Vagina (tissue), 2 donors: ENCODE measurements at places on chromosomes 2 and 18.

GRCh38 chr2:3486047-3487027 is 33.0 kb downstream of the ADI1 start:
- no peak for DNase-seq
- H3K36me3 ChIP-seq: no peaks in the 10 kb centered on the region
- H3K4me1 ChIP-seq: no peaks in the 10 kb centered on the region

GRCh38 chr2:218389333-218390150 is 7.5 kb downstream of the SLC11A1 start:
- no peaks in the 10 kb centered on the region for H3K27me3 ChIP-seq
- no peaks in the 10 kb centered on the region for H3K36me3 ChIP-seq
- no peak overlapping the region for H3K27ac ChIP-seq
- no peak overlapping the region for H3K4me3 ChIP-seq
- no peak for DNase-seq
- peaks cover 14% of the 10 kb centered on the region for H3K4me1 ChIP-seq

DNA sequence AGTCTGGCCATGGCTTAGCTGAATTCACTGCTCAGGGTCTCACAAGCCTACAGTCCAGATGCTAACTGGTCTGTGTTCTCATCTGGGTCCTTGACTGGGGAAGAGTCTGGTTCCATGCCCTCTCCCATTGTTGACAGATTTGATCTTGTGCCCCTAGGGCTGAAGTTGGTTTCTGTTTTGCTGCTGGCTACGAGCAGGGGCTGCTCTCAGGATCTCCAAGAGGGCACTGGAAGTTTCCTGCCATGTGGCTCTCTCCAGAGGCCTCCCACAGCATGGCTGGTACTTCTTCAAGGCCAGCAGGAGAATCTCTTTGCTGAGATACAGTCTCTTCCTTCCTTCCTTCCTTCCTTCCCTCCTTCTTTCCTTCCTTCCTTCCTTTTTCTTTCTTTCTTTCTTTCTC is 78.1 kb downstream of the SPP2 start:
- H3K36me3 ChIP-seq: no peaks in the 10 kb centered on the region
- no peaks in the 10 kb centered on the region for H3K4me1 ChIP-seq
- H3K27ac ChIP-seq: no peak overlapping the region
- H3K27me3 ChIP-seq: no peaks in the 10 kb centered on the region

DNA sequence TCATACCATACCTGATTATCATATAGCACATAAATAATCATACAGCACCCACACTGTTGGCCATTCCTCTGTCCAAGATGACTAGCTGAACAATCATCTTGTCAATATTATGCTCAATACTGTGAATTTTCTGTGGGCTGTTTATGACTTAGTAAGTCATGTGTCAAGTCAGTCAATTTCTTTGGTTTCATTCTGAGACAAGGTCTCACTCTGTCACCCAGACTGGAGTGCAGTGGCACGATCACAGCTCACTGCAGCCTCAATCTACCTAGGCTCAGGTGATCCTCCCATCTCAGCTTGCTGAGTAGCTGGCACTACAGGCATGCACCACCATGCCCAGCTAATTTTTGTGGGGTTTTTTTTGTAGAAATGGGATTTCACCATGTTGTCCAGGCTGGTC is 5.7 kb downstream of the MCM6 start:
- H3K4me1 ChIP-seq: peaks cover 7% of the 10 kb centered on the region
- no peak for DNase-seq
- H3K27ac ChIP-seq: no peak overlapping the region
- H3K36me3 ChIP-seq: peaks cover 38% of the 10 kb centered on the region

GRCh38 chr2:15363142-15363541 is 198.0 kb downstream of the NBAS start:
- H3K4me3 ChIP-seq: no peak overlapping the region
- no peak for DNase-seq
- no peaks in the 10 kb centered on the region for H3K27me3 ChIP-seq
- no peaks in the 10 kb centered on the region for H3K4me1 ChIP-seq
- H3K27ac ChIP-seq: no peak overlapping the region

- no peak for DNase-seq
- H3K4me3 ChIP-seq: no peak overlapping the region
- H3K4me1 ChIP-seq: no peaks in the 10 kb centered on the region
- H3K36me3 ChIP-seq: no peaks in the 10 kb centered on the region
- no peaks in the 10 kb centered on the region for H3K27me3 ChIP-seq
These were observed 271.6 kb upstream of the RND3 start for GRCh38 chr2:150759106-150759505.

DNA sequence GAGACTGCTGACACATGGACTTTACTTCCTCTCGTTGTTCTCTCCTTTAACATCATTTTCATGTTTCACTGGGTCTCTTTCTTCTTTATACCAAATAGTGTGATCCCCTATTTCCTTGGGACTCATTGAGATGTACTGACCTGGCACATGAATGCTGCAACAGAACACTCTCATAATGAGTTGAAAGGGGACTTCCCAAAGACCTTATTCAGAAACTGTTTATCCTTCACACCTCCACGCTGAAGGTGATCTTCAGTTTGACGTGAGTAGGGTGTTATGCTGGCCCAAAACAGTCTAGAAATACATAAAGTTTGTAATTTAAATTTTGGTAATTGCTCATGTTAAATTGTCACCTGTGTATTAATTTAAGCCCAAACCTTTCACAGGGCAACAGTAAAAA is 1096.8 kb upstream of the GYPC start:
- H3K36me3 ChIP-seq: no peaks in the 10 kb centered on the region
- no peak overlapping the region for H3K27ac ChIP-seq
- no peaks in the 10 kb centered on the region for H3K4me1 ChIP-seq
- H3K4me3 ChIP-seq: no peak overlapping the region
- DNase-seq: no peak
- H3K27me3 ChIP-seq: no peaks in the 10 kb centered on the region

GRCh38 chr18:47917923-47918610 is 12.4 kb downstream of the SMAD2 start:
- no peak overlapping the region for H3K4me3 ChIP-seq
- H3K27me3 ChIP-seq: no peaks in the 10 kb centered on the region
- no peak overlapping the region for H3K27ac ChIP-seq
- no peak for DNase-seq

GRCh38 chr18:48904091-48904490 is 46.7 kb downstream of the SMAD7 start:
- peak; percentile 83 for DNase-seq
- peak overlapping the region; percentile 79 for H3K27ac ChIP-seq
- H3K4me3 ChIP-seq: no peak overlapping the region
- peaks cover 22% of the 10 kb centered on the region for H3K4me1 ChIP-seq
- H3K36me3 ChIP-seq: no peaks in the 10 kb centered on the region

- no peak overlapping the region for H3K27ac ChIP-seq
- DNase-seq: no peak
- H3K4me3 ChIP-seq: no peak overlapping the region
- no peaks in the 10 kb centered on the region for H3K27me3 ChIP-seq
These were observed 5.7 kb upstream of the GPR35 start for GRCh38 chr2:240619506-240620148.

DNA sequence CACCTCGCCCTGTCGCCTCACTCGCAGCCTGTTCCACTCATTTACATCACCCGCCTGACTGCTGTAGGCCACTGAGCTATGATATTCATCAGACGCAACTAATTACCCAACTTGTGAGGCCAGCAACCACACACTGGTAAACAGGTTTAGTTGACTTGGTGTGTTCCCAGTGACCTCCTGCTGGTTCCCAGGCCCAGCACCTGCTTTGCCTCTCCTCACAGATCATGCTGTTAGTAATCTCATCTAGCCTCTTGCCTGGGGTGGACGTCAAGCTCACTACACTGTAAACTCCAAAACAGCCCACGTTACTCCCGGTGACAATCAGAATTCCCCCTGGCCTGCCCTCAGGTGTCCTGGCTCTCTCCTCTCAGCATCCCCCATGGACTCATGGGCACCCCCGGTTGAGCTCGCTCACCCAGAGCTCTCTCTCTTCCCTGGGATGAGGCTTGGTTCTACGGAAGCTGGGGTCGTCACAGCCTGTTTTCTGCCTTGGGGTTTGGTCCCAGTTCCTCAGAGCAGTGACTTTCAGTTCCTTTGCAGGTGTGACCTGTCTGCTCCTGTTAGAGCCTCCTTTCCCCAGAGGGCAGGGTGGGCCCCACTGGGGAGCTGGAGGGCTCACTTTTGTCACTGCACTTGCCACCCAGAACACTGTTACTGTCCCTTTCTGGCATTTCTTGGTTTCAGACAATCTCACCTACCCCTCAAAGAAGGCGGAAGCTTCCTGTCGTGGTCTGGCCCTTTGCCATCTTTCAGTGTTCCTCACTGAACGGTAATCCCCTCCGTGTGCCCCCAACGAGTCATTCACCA is 40.3 kb downstream of the INPP5D start:
- no peak overlapping the region for H3K4me3 ChIP-seq
- H3K4me1 ChIP-seq: no peaks in the 10 kb centered on the region
- H3K27ac ChIP-seq: no peak overlapping the region
- DNase-seq: no peak
- no peaks in the 10 kb centered on the region for H3K36me3 ChIP-seq
- no peaks in the 10 kb centered on the region for H3K27me3 ChIP-seq

GRCh38 chr2:105118960-105119359 is 81.1 kb downstream of the MRPS9 start:
- DNase-seq: peak; percentile 42
- no peak overlapping the region for H3K4me3 ChIP-seq
- no peaks in the 10 kb centered on the region for H3K4me1 ChIP-seq

DNA sequence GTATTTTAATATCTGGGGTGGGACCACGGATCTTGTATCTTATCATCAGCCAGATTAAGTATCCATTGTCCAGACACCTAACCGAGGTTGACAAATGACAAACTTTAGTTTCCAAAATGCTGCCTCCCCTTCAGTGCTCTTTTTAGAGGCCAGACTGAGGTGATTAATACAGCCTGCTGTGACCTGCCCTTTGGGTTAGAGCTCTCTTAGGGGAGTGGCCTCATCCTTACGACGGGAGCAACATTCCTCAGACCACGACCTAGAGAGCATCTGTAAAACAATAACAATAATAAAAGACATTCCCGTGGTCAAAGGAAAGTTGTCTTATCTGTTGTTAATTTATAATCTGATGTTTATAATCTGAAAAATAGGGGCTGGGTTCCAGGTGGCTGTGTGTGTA is 405.3 kb downstream of the LPIN1 start:
- H3K36me3 ChIP-seq: no peaks in the 10 kb centered on the region
- H3K4me1 ChIP-seq: peaks cover 13% of the 10 kb centered on the region
- DNase-seq: no peak
- no peak overlapping the region for H3K4me3 ChIP-seq
- H3K27ac ChIP-seq: no peak overlapping the region
- no peaks in the 10 kb centered on the region for H3K27me3 ChIP-seq

GRCh38 chr2:219369447-219369861 is 18.3 kb downstream of the DNPEP start:
- H3K27me3 ChIP-seq: no peaks in the 10 kb centered on the region
- H3K36me3 ChIP-seq: no peaks in the 10 kb centered on the region
- DNase-seq: no peak
- peaks cover 9% of the 10 kb centered on the region for H3K4me1 ChIP-seq

DNA sequence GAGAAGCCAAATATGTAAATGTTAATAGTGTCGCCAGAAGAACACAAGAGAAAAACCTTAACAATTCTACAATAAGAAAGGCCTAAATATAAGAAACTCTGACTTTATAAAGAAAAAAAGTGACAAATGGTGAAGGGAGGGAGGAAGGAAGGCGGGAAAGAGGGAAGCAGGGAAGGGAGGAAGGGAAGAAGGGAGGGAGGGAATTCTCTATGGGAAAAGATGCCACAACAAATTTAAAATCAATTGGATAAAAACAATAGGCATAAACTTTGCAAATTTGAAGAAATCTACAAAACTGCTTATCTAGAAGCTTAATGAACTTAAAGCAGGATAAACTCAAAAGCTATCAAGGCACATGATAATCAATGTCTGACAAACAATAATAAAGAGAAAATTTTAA is 16.9 kb downstream of the NBAS start:
- H3K27ac ChIP-seq: no peak overlapping the region
- H3K27me3 ChIP-seq: no peaks in the 10 kb centered on the region
- no peaks in the 10 kb centered on the region for H3K36me3 ChIP-seq
- no peak for DNase-seq

GRCh38 chr2:39871291-39871761 is 92.3 kb upstream of the THUMPD2 start:
- no peak overlapping the region for H3K4me3 ChIP-seq
- no peaks in the 10 kb centered on the region for H3K36me3 ChIP-seq
- H3K27ac ChIP-seq: no peak overlapping the region
- no peak for DNase-seq

DNA sequence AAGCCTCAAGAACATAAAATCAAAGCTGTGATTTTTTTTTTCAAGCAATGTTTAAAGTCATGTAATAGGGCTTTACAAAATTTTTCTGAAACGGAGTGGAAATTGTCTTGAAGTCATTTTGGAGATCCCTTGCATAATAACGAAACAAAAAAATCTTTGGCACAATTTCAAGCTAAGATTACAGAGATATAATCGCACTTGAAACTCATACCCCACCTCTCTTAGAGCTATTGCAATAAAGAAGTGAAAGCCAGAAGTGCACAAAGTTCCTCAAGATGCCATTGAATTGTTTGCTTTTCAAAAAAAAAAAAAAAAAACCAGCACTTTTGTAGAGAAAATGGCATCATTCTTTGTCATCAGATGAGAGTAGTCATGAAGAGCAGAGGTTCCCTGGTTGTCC is 152.3 kb downstream of the PAX3 start:
- H3K27ac ChIP-seq: no peak overlapping the region
- H3K4me1 ChIP-seq: no peaks in the 10 kb centered on the region
- no peaks in the 10 kb centered on the region for H3K36me3 ChIP-seq
- no peak for DNase-seq

GRCh38 chr2:88221365-88221942 is 51.3 kb downstream of the THNSL2 start:
- H3K36me3 ChIP-seq: no peaks in the 10 kb centered on the region
- H3K27me3 ChIP-seq: no peaks in the 10 kb centered on the region
- no peaks in the 10 kb centered on the region for H3K4me1 ChIP-seq
- no peak overlapping the region for H3K4me3 ChIP-seq
- H3K27ac ChIP-seq: no peak overlapping the region
- DNase-seq: no peak

DNA sequence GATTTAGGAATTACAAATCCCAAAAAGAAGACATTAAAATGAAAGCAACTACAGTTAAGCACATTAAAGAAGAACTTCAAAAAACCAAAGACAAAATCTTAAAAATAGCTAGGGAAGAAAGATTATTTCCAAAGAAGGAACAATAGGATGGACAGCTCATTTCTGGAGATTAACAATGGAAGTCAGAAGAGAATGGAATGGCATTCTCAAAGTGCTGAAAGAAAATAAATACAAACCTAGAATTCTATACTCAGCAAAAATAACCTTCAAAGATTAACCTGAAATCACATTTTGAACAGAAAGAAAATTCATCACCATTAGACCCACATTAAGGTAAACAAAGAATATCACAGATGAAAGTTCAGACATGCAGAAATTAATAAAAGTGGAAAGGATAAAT is 229.2 kb downstream of the HDAC4 start:
- H3K36me3 ChIP-seq: no peaks in the 10 kb centered on the region
- no peak overlapping the region for H3K27ac ChIP-seq
- no peaks in the 10 kb centered on the region for H3K4me1 ChIP-seq
- DNase-seq: no peak
- H3K27me3 ChIP-seq: no peaks in the 10 kb centered on the region

- H3K36me3 ChIP-seq: no peaks in the 10 kb centered on the region
- no peak overlapping the region for H3K27ac ChIP-seq
- H3K4me3 ChIP-seq: no peak overlapping the region
These were observed 242.7 kb upstream of the MYT1L start for GRCh38 chr2:2573658-2574293.

GRCh38 chr2:231541645-231542044 is 11.4 kb upstream of the NMUR1 start:
- H3K27ac ChIP-seq: no peak overlapping the region
- H3K27me3 ChIP-seq: no peaks in the 10 kb centered on the region
- no peak for DNase-seq
- no peak overlapping the region for H3K4me3 ChIP-seq
- no peaks in the 10 kb centered on the region for H3K4me1 ChIP-seq
- no peaks in the 10 kb centered on the region for H3K36me3 ChIP-seq
